ENCODE measurements at places on chromosomes 11 and 22.
A peak's percentile ranks its signal among the peaks of the same experiment; 100 is the strongest.

GRCh38 chr11:12721816-12722604, 47.8 kb downstream of the TEAD1 start:
- no peak for DNase-seq

- DNase-seq = peak; percentile 24
Observed at GRCh38 chr11:75873417-75874221, 58.6 kb downstream of the UVRAG start.

GRCh38 chr11:16797776-16798175, 59.3 kb downstream of the C11orf58 start:
- DNase-seq = no peak

DNA sequence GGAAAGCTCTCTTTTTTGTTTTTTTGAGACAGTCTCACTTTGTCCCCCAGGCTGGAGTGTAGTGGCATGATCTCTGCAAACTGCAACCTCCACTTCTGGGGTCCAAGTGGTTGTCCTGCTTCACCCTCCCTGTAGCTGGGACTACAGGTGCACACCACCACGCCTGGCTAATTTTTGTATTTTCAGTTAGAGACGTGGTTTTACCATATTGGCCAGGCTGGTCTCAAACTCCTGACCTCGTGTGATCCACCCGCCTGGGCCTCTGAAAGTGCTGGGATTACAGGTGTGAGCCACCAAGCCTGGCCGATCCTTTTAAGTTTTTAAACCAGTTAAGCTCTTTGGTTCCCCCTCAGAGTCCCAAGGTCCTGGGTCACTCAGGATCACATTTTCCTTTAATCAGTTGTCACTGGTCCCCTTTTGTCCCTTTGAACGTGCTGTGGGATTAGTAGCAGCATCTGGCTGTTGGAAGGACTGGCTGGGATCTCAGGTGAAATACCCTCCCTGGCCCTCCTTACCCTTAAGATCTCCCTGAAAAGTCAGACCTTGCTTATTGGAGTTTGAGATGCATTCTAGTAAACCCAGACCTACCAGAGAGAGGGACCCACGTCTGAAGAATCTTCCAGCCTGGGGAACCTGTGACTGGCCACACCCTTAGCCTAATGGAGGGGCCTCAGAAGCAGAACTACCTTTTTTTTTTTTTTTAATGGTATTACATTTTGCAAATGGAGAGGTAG, 8.1 kb downstream of the MALAT1 start:
- peak; percentile 79 for DNase-seq

GRCh38 chr11:124842305-124842704, 22.9 kb upstream of the ROBO3 start:
- peak; percentile 45 for DNase-seq

DNA sequence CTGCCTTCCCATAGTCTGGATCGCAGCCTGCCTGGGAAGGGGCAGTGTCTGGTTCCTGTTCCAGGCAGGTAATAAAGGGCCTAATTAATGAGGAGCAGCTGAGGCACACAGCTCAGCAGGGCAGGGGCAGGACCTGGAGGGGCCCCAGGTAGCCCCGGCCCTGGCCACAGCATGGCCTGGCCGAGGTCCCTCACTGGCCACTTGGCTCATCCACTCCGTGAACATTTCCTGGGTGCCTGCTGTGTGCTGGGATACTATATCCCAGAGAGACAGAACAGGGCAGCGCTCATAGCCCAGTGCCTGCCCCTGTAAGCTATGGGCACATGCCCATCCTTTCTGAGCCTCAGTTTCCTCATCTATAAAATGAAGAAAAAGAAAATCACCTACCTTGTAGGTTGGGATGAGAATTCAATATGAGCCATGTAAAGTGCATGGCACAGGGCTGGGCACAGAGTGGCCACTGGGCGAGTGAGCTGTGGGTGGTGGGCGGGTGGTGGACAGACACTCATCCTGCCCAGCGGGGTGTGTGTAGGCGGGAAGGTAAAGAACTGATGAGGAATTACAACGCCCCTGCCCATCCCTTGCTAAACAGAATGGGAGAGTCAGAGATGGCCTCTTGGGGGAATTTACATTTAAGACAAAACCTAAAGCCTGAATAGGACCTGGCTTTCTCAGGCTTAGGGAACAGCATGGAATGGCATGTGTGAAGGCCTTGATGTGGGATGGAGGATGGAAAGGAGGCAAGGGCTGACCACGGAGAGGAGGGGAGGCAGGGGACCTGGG, 9.2 kb downstream of the MYRF start:
- no peak for DNase-seq

GRCh38 chr22:24289114-24289513, 18.5 kb downstream of the SPECC1L start:
- DNase-seq = no peak
